Retina (tissue), 1 donor: ENCODE measurements at places on chromosomes 5 and 9.

DNA sequence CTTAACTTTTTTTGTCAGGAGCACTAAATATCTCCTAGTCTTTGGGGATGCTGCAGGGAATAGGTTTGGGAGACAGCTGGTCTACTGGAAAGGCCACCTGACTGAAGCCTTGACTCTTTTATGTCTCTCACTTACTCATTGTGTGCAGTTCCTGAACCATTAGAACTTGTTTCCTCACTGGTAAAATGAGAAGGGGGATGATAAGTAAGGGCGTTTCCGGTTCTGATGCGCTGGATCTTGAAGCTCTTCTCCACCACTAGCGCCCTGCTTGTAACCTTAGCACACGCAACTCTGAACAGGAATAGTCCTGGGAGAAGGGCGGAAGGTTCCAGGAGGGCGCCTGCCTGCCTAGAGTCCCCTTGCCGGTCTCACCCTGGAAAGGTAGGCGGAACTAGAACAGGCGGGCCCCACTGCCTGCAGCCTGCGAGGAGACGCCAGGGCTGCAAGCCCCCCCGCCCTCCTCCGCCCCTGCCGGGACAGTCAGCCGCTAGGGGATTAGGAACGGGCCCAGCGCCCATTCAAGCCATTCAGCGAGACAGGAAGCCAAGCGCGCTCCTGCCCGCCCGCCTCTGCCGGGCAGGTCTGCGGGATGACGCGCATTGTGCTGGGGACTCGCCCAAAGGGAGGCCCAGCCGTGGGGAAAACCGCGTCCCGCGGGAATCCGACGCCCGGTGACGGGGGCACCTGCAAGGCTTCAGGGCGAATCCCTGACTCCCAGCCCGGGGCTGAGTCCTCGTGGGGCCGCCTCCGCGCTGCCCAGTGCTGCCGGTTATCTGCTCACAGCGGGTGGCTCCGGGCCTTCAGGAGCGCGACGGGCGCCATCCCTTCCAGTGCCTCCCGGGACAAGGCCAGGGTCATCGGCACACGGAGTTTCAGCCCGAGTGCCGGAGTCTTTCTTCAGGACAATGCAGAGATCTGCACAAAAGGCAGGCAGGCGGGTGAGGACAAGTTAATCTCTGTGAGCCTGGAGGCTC, 44.0 kb upstream of the XPA start:
- peak; percentile 89 for DNase-seq

- DNase-seq = peak; percentile 6
Measured at GRCh38 chr5:54443270-54443669, 12.2 kb upstream of the HSPB3 start.

DNA sequence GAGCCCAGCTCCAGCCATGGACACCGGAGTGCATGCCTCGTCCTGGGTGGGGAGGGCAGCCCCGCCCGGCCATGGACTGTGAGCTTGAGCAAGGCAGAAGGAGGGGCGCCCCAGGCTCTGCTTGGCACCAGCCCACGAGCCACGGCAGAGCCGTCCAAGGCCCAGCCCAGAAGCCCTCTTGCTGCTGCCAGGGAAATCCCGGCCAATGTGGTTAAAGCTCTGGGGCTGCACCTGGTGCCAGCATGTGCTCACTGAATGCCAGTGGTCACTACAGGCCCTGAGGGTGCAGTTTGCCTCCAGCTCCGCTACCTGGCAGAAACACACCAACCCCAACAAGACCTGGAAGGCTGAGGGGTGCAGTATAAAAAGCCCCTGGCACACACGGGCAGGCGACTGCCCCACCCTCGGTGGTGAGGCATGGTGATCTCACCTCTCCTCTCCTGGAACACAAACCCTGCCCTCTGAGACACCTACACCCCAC, 11.8 kb downstream of the BRD3 start:
- DNase-seq = no peak

GRCh38 chr5:177474002-177474476, 605 bp upstream of the DBN1 start:
- no peak for DNase-seq

DNA sequence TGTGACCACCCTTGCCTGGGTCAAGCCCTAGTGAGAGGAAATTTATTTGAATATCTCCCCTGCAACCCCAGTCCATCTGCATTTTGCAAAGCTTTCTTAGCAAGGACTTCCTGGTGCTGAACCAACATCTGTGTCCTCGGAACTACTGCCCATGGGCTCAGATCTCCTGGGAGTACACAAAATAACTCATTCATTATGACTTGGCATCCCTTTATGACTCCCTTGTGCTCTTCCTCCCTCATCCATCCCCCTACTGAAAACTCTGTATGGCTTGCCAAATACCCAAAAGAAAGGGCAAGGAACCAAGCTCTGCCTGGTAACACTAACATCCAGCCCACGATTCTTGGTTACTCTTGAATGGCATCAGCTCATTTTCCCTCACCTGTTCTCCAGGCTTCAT, 368.5 kb downstream of the NTRK2 start:
- DNase-seq = no peak

DNA sequence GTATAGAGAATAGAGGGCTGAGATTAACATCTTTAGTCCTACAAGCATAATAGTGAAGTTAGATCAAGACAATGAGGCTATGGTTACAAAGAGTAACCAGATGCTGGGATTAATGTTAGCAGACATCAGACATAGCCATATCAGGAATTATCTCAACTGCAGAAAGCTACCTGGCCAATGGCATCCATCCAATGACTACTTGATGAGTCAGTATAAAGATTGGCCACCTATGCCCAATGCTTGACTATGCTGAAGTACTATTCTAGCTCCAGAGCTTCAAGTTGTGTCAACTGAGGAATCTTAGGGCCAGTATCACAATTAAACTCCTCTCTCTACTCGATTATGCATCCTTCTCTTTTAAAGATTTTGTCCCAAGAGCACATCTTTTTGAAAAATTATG, 541.4 kb downstream of the PRELID2 start:
- no peak for DNase-seq

- no peak for DNase-seq
Measured at GRCh38 chr9:4886698-4887097, 94.0 kb downstream of the RCL1 start.

DNA sequence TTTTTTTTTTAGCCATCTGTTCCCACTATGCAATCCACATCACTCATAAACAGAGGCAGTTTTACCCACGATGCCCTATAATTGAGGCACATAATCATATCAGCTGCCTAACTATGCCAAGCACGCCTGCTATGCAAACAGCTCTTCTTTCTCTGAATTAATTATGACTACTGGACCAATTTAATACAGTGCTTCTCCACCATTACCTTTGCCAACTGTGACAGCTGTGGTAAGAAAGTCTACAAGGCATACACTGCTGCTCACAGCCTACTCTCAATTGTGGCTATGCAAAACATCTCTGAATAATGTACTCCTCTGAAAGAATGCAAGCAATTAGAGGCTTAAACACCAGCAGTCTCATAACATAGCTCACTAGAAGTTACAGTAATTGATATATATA, 97.1 kb downstream of the DTWD2 start:
- DNase-seq = peak; percentile 24

GRCh38 chr5:16372493-16372892, 93.1 kb downstream of the ZNF622 start:
- no peak for DNase-seq

DNA sequence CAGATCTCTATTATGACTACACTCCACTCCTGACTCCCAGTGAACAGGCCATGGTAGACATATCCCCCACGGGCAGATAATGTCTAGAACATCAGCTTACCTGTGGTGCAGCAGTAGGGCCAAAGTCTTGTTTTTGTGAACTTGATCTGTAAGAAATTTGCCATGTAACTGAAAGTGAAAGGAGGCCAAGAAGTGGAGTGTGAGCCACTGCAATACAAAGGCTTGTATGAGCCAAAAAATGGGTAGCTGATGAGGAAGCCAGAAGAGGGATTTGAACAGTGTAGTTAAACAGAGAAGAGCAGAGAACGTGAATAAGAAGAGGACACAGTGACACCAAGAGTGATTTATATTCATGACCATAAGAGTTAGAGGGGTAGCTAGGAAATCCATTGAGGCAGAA, 361.7 kb downstream of the DMRT2 start:
- no peak for DNase-seq

DNA sequence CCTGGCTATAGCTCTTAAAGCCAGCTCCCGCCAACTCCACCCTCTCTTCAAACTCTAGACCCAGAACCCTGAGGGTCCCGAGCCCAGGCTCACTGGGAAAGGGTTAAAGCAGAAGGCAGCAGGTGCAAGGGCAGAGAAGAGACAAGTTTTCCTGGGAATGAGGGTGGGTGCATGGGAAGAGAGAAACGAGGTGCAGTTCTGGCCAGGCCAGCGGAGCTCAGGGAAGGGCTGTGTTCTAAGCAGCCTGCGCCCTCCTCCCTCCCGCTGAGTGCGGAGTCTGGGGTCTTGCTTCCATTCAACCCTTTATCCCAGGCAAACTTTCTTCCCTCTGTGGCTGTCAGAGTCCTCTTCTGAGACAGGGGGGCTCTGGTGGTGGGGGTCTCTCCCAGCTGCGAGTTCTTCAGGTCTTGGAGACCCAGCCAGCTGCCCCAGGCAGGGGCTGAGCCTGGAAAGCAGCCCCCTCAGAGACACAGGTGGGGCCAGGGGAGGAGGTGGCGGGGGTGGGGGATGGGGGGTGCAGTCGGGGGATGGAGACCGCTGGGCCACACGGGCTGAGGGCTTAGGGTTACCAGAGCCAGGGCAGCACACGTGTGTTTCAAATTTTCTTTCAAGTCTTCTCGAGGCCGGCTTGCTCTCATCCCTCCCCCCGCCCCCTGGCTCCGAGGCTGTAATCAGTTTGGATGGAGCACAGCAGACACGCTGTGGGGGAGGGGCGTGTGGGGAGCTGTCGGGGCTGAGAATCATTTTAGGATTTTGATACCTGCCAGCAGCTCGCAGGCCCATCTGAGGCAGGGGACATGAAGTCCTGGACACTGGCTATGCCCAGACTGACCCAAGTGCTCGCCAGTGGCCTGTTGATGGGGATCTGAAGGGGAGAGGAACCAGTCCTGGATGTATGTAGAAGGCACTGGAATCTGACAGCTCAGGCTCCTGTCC, 169.6 kb upstream of the SMIM23 start:
- no peak for DNase-seq

DNA sequence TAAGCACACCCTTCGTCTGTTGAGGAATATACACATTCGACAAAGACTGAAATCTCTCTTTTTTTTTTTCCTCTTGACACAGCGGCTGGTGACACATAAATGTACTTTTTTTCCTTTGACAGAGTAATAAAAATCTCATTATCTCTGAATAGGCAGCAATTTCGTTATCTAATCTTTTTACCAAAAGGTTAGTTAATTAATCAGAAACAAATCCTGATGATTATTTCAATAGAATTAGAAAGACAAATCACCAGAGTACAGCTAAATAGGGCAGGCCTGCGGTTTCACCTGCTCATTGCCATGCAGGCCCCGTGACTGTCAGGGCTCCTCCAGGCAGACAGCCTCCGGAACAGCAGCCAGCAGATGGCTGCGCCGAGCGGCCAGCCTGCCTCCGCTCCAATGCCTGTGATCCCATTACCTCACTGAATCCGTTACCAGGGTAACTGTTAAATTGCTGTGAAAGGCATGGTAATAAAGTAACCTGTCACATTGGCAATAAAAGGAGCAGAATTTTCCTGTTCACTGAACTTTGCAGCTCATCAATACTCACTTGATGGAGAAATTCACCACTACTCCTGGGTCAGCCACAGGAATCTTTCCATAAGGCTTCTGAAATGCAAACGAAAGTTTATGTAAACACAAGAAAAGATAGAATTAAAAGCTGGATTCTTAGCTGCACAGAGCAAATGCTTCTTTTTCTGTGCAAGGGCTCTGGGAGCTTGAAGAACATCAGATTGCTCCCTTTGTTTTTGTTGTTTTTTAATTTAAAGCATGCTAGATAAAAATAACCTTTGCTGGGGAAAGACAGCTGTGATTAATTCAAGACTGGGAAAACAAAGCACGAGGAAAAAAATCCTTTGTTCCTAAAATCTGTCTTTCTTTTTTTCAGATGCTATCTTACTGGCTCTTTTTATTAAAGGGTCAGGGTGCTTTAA, 666.4 kb upstream of the ZNF608 start:
- DNase-seq = peak; percentile 92

- DNase-seq = no peak
Measured at GRCh38 chr9:79763671-79764285, 192.0 kb downstream of the TLE4 start.

GRCh38 chr9:100427366-100428263, 672 bp downstream of the MSANTD3 start:
- DNase-seq = peak; percentile 88

- DNase-seq = no peak
Measured at GRCh38 chr5:150599917-150600511, 40.4 kb upstream of the SYNPO start.

GRCh38 chr5:177364159-177364962, 6.6 kb downstream of the RGS14 start:
- DNase-seq = no peak

DNA sequence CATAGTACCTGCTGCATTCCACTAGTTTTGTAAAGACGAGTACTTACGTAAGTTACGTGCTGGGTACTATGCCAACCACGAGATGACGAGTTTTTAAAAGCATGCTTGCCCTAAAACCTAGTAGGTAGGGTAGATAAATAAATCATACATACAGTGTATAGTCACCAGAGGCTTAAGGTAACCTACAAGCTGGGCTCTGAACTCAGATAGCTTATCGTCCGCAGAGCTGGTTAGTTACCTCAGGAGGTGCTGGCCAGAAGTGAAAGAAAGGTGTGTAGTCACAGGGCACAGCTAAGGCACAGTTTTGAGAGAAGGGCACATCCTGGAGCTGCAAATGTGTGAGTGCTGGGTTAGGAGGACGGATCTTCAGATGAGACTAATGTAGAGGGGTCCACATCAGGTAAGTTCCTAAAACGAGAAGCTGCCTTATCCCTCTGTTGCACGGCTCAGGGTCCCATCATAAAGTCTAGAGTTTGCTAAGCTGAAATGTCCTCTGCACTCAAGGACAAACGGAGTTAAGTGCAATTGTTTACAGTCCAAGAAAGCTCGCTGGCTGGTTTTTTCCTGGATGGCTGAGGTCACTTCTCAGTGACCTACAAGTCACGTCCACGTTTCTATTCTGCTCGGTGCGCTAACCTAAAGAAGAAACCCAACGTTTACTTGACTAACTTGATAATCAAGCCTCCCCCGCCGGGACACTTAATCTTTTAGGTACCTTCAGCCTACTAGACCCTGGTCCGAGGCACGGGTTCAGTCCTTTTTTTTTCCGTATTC, 1.1 kb upstream of the SNX24 start:
- DNase-seq = no peak

DNA sequence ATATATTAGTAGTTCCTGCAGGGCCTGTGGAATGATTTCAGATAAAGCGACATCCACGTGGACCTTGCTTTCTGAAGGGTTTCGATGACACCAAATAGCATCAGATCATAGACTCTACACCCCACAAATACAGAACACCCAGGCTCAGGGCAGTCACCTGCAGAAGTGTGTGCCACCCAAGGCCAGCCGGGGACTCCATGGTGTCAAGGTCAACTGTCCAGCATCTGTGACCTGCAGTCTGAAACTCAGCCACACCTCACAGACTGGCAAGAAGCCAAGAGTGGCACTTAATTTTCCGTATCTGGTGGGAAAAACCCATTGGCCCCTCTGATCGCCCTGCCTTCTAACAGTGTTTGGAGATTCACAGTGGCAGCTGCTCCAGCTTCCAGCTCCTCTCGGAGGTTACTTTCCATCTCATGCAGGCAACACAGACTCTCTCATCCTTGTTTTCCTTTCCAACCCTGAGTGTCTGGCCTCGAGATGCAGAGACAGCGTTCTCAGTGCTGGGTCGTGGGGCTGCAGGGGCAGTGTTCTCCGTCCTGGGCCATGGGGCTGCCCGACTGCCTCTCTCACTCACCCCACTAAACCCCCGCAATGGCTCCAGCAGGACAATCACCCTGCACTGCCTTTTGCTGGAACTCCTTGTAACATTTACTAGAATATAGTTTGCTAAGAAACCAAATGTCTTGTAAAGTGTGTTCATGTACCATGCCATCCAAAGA, 221.9 kb downstream of the IRX2 start:
- DNase-seq = no peak
